Activated naive CD4-positive, alpha-beta T cell (primary cell): ENCODE measurements at places on chromosomes 11 and 22.

- peak; percentile 82 for DNase-seq
Measured at GRCh38 chr22:44697423-44698141, 4.4 kb upstream of the PRR5 start.

GRCh38 chr11:32435942-32436750, 807 bp upstream of the WT1 start:
- DNase-seq = no peak

- peak; percentile 4 for DNase-seq
Measured at GRCh38 chr22:41517172-41518047, 26.9 kb downstream of the POLR3H start.

GRCh38 chr22:31447337-31447736, 42.3 kb downstream of the EIF4ENIF1 start:
- DNase-seq = no peak

GRCh38 chr11:60825118-60825517, 16.8 kb upstream of the CCDC86 start:
- no peak for DNase-seq

DNA sequence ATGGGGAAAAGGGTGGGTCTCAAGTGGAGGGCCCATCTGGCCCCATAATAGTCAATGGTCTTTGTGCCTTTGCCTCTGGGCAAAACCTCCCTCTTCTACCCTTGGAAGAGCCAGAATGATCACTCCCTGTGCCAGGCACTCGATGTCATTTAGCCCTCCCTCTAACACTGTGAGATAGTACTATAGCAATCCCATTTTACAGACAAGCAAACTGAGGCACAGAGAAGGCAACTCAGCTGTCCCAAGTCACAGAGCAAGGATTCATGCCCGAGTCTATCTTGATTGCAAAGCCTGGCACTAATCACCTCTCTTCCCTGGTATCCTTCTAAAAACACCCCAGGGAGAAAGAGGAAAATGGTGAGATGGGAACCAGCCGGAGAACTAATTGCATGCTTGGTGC, 76.4 kb downstream of the TP53I11 start:
- DNase-seq = no peak

DNA sequence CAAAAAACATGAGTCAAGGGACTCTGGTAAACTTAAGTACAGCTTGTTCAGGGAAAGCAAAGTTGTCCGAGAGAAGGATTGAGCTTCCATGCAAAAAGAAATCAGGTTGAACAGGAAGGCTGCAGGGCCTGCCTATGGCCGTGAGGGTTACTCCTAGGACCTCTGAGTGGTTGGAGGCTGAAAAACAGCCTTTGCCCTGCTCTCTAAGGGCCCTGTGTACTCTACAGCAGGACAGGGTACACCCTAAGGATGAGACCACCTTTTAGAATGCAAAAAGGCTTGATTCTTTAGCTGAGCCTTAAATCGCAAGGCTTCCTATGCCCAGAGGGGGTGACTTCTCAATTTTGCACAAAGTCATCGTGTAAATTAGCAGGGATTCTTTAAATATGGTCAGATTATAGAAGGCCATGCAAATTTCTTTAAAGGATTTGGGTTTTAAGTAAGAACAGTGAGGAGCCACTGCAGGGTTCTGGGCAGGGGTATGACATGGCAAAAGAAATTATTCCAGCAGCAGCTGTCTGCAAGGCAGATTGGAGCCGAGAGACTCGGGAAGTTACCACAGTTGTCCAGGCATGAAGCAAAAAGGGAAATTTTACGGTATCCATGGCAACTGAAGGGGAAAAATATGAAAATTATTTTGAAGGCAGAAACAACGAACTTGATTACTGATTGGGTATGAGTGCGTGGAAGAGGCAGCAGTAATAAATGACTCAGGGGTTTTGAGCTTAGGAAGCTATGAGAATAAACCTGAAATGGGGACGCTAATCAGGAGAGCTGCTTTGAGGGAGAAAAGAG, 91.8 kb downstream of the FAM76B start:
- DNase-seq = no peak

GRCh38 chr11:69917529-69917928, 98.3 kb upstream of the FGF3 start:
- DNase-seq = no peak

DNA sequence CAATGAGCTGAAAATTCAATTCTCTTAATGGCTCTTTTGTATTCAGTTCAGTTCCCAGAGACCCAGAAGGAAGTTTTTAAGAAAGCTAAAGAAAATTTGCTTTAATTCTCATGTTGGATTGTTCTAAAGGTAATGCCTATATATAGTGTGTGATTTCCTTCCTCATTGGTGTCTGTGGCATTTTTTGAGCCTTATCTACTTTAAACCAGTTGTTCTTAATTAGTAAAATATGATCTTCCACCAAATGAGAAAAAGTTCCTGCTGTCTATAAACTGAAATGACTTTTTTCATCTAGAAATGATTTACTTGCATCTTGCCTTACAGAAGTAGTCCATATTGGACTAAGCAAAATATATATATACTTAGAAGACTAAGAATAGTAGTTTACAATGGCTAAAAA, 622.1 kb upstream of the KIRREL3 start:
- no peak for DNase-seq

- no peak for DNase-seq
Measured at GRCh38 chr11:30818721-30819120, 232.6 kb upstream of the MPPED2 start.

DNA sequence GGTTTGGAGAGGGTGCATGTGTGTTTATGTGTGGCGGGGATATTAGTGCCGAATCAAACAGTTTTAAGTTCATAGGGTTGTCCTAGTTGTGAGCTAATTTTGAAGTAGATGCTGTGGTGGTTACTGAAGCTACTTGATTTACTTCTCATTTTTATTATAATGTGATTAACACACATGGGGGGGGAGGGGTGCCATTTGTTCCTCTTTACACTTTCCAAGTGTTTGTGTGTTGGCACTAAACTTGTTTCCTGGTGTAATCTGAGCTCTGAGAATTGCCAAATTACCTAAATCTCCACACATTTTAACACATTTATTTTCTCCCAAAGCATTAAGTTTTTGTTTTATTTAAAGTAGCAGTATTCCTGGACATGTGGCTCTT, 60.1 kb downstream of the ZNRF3 start:
- no peak for DNase-seq

DNA sequence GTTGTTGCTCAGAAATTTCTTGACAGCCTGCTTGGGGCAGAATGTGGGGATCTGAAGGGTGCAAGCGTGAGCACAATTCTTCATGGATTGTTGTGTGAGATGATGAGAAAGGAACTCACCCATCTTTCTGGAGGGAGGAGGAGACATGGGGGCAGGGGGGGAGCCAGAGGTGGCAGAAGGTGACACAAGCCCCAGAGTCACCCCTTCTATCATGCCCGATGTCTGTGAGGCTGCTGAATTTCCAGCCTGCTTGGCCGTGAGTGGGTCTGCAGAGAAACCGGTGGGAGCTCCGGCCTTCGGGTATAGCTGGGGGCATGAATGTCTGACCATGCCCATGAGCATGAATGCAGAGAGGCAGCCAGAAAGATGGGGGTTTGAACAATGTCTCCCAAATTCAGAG, 870.7 kb downstream of the TBC1D22A start:
- no peak for DNase-seq

DNA sequence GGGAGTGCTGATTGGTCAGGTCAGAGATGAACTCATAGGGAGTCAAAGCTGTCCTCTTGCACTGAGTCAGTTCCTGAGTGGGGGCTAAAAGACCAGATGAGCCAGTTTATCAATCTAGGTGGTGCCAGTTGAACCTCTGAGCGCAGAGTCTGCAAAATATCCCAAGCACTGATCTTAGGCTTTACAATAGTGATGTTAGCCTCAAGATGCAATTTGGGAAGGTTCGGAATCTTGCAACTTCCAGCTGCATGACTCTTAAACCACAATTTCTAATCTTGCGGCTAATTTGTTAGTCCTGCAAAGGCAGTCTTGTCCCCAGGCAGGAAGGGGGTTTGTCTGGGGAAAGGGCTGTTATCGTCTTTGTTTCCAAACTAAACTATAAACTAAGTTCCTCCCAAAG, 92.3 kb upstream of the PARVA start:
- no peak for DNase-seq

DNA sequence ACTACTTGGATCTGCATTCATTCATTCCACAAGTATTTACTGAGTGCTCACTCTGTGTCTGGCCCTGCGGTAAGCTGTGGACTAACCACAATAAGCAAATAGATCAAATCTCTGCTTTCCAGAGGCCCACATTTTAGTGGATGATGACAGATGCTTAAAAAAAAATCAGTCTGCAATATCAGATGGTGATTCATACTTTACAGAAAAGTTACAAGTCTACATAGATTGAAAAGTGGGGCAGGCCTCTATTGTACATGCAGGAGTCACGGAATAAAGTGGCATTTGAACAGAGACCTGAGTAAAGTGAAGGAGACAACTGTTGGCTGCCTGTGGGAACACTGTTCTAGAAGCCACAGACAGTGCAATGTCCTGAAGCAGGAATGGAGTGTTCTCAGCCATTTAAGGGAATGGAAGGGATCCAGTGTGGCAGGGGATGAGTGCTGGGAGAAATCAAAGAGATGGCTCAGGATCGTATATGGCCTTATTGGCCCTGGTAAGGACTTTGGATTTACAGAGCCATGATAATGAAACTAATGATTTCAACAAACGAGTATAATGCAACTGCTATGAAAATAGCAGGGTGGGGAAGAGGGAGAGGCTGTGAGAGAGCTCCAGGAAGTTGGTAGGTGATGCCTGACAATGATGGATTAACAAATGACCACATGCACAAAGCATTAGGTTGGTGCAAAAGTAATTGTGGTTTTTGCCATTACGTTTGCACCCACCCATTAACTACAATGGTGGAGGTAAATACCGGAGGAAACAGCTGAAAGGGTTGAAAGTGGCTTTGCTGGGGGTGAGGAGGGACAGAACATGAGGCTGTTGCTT, 31.1 kb downstream of the TMEM45B start:
- no peak for DNase-seq

- no peak for DNase-seq
Measured at GRCh38 chr11:116814502-116814901, 8.6 kb downstream of the APOA4 start.

DNA sequence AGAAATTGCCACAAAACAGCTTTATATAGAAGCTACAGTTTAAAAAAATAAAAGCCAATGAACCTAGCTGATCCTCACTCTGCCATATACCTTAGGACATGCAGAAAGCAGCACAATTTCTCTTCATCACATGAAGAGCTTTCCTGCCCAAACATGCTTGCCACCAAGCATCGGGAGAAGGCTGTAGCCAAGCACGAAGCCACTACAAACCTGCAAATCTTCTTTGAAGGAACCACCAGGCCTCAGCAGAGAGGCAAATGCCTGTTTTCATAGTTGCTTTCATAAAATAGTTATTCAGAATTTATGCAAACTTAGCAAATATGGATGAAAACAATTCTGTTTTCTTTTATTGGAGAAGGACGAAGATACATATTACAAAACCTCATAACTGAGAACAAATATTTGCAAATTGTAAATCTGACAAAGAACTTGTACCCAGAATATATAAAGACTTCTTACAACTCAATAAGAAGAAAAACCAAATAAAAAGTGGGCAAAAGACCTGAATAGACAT, 100.3 kb downstream of the RBFOX2 start:
- DNase-seq = no peak

DNA sequence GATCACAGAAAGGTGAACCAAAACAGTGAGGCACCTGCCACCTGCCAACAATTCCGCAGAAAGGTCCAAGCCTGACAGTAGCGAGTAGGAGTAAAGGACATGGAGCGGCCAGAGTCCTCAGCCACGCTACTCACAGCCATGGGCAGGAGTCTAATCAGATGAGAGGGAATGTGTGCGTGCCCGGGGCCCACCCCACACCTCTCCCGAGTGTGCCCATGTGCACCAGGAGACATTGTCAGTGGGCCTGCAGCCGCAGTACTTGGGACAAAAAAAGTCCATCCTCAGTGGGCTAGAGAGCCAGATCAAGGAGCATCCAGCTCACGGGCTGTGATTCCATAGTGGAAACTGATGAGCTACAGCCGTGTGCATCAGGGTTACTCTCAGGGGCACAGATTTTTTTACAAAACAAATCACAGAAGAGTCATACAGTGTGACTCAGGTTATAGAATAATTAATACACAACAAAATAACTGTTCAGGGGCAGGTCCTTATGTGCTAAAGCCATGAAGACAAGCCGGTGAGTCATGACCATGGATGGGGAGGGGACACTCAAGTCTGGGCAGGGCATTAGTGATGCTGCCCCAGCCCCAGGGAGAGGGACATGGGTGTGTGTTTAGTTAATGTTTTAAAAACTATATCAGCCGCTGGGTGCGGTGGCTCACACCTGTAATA, 12.0 kb downstream of the SART1 start:
- DNase-seq = no peak

DNA sequence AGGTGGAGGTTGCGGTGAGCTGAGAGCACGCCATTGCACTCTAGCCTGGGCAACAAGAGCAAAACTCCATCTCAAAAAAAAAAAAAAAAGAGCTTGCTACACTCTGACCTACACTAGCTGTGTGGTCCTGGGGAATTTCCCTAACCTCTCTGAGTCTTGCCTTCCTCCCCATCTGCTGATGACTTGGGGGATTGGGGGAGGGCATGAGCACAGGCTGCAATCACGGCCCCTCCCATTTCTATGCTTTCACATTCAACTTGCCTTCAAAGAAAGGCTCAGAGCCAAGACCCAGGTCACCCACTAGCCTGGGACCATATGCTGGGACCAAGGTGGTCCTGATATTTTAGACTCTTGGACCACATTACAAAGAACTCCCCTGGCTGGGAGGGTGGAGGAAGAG, 39.8 kb upstream of the TEF start:
- DNase-seq = no peak

GRCh38 chr11:93248602-93249001, 50.8 kb upstream of the SLC36A4 start:
- DNase-seq = no peak

- DNase-seq = no peak
Measured at GRCh38 chr11:76392870-76393269, 11.7 kb downstream of the GVQW3 start.

DNA sequence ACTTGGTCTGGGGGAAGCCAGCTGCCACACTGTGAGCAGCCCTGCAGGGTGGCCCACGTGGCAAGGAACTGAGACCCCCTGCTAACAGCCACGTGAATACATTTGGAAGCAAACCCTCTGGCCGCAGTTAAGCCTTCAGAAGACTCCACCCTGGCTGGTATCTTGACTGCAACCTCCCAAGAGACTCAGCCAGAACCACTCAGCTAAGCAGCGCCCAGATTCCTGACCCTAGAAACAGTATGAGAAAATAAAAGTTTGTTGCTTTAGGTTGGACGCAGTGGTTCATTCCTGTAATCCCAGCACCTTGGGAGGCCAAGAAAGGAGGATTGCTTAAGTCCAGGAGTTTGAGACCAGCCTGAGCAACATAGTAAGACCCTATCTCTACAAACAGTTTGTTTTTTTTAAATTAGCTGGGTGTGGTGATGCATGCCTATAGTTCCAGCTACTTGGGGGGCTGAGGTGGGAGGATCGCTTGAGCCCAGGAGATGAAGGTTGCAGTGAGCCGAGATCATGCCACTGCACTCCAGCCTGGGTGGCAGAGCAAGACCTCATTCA, 8.7 kb downstream of the ZMAT5 start:
- no peak for DNase-seq
